ENCODE measurements at places on chromosomes 7 and 10. TPM values are rescaled to one million over a fixed set of nuclear protein-coding genes. Genes with fewer than 3 reads are reported as not detected.

DNA sequence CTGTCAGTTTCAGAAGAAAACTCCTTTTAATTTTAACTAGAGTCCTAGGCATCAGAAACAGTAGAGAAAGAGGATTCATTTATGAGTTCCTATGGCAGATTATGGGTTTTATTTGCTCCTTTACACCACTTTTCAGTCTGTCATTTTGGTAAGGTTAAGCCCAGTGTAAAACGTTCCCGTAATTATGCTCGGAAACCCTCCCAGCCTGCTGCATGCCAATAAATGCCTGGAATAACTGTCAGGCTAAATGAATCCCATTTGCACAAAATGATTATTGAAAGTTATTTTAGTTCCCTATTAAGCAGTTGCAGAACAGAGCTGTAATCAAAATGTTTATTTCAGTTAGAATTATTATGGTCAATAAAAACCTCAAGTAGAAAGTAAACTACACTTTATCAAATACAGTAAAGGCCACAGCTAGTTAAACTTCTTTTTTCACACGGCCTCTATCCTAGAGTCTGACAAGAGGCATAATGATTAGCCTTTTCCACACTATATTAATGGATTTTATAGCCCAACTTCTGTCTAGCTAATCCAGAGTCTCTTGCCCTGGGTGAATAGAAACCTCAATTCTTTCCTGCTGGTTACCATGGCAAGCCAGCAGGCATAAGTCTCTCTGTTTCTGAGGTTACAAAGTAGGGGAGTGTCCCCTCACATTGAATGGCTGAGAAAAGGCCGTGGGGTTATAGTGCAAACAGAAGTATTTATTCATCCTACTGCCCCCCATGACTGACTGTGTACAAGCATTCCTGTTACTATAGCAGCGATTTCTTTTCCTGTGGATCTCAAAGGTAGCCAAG lies 80.8 kb upstream of the NPVF start:
- no peak for DNase-seq

GRCh38 chr10:46028584-46029460 lies 1.6 kb downstream of the NCOA4 start:
- DNase-seq: peak; percentile 71

DNA sequence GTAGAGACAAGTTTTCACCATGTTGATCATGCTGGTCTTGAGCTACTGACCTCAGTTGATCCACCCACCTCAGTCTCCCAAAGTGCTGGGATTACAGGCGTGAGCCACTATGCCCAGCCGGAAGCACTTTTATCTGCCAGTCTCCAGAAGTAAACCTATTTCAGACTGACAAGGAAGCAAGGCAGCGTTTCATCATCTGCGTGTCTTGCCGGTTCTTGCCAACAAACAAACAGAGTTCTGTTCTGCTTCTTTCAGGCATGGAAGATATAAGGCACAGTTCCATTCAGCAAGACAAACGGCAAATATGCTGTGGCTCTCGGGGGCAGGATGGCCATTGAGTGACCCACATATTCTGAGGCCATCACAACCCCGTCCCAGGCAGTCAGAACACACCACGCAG lies 15.5 kb upstream of the LARP4B start:
- DNase-seq: no peak

DNA sequence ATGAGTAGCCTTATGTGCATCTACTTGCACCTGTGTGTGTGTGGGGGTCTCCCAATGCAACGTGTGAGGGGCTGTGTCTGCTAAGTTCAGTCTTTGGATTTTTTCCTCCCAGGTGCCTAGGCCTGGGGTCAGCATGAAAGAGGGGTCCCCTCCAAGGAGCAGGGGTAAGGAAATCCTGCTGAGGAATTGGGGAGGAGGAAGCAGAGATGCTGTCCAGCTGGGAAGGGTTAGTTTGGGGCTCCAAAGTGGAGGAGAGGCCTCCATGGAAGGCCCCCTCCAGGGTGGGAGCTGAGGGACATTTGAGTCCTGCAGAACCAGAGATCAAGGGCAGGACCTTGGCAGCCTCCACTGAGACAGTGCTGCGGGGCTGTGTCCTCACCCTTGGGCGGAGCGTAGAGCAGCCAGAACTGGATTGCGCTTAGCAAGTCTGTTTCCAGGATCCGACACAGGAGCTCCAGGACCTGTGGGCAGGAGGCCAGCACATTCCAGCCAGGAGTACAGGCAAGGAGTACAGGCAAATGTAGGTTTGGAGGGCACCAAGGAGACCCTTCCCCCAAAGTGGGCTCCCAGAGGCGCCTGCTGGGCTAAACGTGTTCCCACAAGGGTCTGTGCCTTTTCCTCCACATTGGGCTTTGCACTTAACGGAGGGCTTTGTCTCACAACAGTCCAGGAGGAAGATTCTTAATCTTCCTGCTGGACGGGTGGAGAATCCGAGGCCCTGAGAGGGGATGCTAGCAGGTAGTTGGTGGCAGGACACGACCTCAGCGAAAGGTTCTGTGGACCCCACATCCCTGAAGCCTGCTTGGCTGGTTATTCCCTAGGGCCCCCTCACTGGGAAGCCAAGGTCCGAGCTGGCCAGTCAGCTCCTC lies 10.1 kb downstream of the TBATA start:
- DNase-seq: no peak

DNA sequence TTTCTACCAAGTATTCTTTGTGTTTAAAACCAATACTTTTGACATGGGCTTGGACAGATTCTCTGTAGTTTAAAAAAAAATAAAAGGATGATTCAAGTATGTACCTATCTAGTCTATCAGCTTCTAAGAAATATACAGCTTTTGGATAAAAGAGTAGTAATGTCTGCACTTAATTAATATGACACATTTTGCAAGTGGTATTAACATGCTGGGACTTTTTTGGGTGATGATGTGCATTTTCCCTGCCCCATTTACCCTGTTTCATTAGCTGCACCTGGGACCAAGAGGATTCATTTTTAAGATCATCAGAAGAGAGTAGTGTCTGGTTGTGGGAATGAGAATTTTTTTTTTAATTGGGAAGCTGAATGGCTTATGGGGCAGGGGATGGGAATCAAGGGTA lies 236.2 kb upstream of the KLF14 start:
- no peak for DNase-seq

- DNase-seq: no peak
These were observed 3.6 kb downstream of the CCNY start for GRCh38 chr10:35339942-35340341.

DNA sequence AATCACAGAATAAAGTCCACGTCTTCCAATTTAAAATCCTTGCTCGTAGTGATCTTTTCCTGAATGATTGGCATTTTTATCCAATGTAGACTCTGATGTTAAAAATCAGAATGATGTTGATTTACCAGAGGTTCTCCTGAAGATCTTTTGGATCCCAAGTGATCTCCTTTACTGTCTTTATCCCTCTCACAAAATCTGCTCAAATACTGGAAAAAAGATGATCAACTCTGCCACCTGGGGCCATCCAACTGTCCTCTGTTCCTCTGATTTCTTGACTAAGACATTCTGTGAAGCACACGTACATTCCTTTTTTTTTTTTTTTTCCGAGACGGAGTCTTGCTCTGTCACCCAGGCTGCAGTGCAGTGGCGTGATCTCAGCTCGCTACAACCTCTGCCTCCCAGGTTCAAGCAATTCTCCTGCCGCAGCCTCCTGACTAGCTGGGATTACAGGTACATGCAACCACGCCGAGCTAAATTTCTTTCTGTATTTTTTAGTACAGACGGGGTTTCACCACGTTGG lies 18.0 kb upstream of the ADRB1 start:
- no peak for DNase-seq

DNA sequence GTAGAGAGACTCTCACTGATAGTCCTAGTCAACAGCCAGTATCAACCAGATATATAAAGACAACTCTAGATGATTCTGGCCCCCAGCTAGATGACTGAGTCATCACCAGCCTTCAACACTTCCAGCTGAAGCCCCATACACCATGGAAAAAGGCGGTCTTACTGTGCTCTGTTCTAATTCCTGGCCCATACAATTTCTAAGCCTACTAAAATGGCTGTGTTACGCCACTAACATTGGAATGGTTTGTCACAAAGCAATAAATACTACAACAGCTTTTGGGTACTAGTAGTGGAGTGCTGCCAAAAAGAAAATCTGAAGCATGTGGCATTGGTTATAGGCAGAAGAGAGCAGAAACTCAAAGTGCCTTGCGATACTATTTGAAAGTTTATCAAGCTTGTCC lies 13.0 kb upstream of the TES start:
- no peak for DNase-seq

The HDAC9 gene
- 4.3 TPM for total RNA-seq

The TMEM178B gene
- 0.02 TPM for total RNA-seq

The LMBR1 gene
- 84.0 TPM for total RNA-seq

The HOXA9 gene
- total RNA-seq: 91.0 TPM

The FKBP9 gene
- total RNA-seq: 85.6 TPM

The PIK3CG gene
- 0.05 TPM for total RNA-seq

The AQP1 gene
- total RNA-seq: 2.0 TPM

The ANKRD1 gene
- not detected for total RNA-seq

The C10orf90 gene
- not detected for total RNA-seq
